AG08396 (cell line): ENCODE measurements at places on chromosomes 6 and 20.

- no peak for DNase-seq
Measured at GRCh38 chr6:135608031-135608430, 110.5 kb upstream of the AHI1 start.

DNA sequence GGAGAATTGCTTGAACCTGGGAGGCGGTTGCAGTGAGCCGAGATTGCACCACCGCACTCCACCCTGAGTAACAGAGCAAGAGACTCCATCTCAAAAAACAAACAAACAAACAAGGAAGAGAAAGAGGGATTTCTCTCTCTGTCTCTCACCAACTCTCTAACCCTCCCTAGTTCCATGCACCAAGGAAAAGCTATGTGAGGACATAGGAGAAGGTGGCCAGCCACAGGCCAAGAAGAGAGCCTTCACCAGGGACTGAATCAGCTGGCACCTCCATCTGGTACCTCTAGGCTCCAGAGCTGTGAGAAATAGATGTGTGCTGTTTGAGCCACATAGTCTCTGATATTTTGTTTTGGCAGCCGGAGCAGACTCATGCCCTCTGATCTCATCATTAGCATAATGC lies 9.0 kb upstream of the FAM110A start:
- DNase-seq = no peak

GRCh38 chr6:7087491-7087979 lies 20.2 kb upstream of the RREB1 start:
- DNase-seq = no peak

DNA sequence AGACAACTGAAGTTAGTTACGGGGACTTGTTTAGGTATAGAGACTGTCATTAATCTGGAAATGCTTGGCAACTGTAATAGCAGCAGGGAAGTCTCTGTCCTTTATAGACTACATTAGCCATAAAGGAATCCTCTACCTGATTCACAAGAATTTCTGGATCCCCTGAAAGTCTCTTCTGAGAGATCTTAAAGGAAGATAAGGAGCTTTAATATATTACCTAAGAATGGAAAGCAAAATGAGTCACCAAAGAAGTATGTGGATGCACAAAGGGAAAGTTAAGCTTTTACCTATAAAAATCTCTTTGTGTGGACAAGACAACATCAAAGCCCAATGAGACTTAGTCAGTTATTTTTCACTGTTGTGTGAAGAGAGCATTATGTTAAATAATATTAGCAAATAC lies 92.2 kb upstream of the RSPO3 start:
- no peak for DNase-seq

DNA sequence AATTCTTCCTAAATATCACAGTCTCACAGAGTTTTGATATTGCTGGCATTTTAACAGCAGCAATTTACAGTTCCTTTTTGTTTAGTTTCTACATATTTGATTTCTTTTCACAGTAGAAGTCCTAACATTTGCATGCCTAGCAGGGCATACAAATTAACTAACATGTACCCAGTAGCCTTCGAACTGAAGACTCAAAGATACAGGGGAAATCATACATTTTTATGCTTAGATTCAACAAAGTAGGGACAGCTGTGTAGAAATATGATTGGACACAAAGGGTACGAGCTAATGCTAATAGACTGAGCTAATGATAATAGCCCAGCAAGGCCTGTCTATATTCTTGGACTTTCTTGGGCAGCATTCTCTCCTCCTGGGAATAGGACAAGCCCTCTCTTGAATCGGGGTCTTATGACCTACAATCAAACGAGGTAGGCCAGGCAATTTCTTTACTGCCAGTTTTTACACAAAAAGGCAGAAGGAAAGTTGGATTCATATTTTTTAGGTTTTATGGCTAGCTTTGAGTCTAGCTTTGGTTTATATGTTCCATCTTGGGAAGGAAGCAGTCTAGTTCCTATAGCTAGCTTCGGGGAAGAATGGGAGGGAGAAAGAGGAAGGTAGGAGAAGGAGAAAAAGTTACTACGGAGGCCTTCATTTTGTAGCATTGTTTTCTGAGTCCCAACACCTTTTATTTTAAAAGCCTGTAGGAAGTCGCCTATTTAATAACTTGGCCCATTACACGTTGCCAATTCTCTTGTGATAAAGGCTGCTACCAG lies 115.8 kb downstream of the HFE start:
- no peak for DNase-seq

DNA sequence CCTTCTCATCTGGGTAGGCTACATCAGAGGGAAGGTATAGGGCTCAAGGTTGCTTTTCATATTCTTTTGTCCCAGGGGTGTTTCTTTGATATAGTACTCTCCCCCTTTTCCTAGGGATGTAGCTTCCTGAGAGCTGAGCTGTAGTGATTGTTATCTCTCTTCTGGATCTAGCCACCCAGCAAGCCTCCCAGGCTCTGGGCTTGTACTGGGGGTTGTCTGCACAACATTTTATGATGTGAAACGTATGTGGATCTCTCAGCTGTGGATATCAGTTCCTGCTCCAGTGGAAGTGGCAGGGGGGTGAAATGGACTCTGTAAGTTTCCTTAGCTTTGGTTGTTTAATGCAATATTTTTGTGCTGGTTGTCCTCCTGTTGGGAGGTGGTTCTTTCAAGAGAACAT lies 437.3 kb upstream of the SYNCRIP start:
- no peak for DNase-seq
